ENCODE measurements at places on chromosomes 5 and 9. TPM values are rescaled to one million over a fixed set of nuclear protein-coding genes. Genes with fewer than 3 reads are reported as not detected.

Gene FLT4
- 1.4 TPM for total RNA-seq

Gene SLC38A9
- 23.6 TPM for total RNA-seq

Gene OMD
- total RNA-seq, result not detected

Gene SRD5A1
- total RNA-seq, result 15.2 TPM

Gene BTNL8
- not detected for total RNA-seq

Gene NPR3
- not detected for total RNA-seq

Gene RNF14
- total RNA-seq, result 25.8 TPM

Gene PRSS3
- not detected for total RNA-seq

Gene LRRC26
- total RNA-seq, result not detected

Gene KLHL3
- total RNA-seq, result 26.0 TPM

Gene MSX2
- total RNA-seq, result not detected

Gene NR4A3
- 0.24 TPM for total RNA-seq

Gene FAM169A
- 4.0 TPM for total RNA-seq

Gene WNT8A
- not detected for total RNA-seq

Gene SPATA31A3
- total RNA-seq, result not detected

Gene DPP7
- 276 TPM for total RNA-seq

Gene SOX30
- 0.12 TPM for total RNA-seq

Gene GABRA1
- not detected for total RNA-seq

All from activated naive CD4-positive, alpha-beta T cell treated with anti-CD3 and anti-CD28 coated beads, Interleukin-2, amount 10 ng/mL, durations not matched to agents 5 hours and 36 hours (primary cell).